ENCODE measurements at places on chromosomes 5 and 9.
A peak's percentile ranks its signal among the peaks of the same experiment; 100 is the strongest.

DNA sequence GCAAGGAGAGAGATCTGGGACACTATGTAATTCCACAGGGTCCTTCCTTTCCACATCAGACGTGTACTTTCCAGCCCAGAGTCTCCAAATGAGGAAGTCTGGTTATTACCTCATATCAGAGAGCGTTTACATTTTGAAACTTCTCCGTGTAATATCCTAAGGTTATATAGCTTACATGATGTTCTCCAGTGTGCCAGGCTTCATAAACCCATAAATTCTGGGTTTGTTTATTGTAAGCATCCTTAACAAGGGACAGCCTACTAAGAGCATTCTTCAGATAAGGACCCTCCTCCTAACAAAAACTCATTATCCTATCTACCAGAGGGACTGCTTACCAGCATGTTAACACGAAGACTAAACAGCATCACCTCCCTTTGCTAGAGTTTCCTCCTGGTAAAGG is 17.9 kb downstream of the SRFBP1 start:
- DNase-seq: peak; percentile 47

GRCh38 chr5:89133129-89133528 is 250.1 kb upstream of the MEF2C start:
- DNase-seq: no peak

GRCh38 chr5:1652873-1653697 is 129.3 kb upstream of the LPCAT1 start:
- DNase-seq: peak; percentile 27

DNA sequence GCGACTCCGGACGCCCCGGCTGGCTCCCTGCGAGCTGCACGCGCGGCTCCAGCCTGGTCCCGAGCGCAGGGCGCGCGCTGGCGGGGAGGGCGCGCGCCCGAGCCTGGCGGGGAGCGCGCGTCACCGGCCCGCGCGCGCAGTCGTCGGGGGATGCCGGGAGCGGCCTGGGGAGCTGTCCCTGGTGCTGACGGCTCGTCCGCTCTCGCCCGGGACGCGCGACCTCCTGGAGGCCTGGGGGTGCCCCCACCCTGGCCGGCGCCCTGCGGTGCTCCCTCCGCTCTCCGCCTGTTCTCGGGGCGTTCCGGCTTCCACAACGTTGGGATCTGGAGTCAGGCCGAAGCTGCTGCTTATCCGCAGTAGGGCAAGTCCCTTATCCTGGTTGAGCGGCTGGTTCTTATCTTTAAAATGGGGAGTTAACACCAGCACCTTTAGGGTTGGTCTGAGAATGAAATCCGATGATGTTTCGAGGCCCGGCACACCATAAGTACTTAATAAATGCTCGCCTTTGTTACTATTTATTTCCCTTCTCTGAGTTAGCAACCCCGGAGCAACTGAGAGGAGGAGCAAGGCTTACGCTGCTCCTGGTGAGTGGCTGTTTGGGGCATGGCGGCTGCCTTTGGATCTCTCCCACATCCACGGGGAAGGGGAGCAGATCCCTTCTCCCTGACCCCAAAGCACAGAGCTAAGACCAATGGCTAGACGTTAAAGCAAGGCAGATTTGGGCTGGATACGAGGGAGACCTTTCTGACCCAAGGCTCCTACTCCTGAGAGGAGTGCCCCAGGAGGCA is at the start of gene FAM163B:
FAM163B (minus strand) TSS at position 79 of the 788 bp plus-strand sequence. CDS start 29,166 bp downstream, outside the sequence.
- peak; percentile 20 for DNase-seq

- no peak for DNase-seq
These were observed 33.4 kb downstream of the RXRA start for GRCh38 chr9:134359493-134360179.

GRCh38 chr5:4942831-4943178 is 197.3 kb upstream of the ADAMTS16 start:
- DNase-seq: no peak

DNA sequence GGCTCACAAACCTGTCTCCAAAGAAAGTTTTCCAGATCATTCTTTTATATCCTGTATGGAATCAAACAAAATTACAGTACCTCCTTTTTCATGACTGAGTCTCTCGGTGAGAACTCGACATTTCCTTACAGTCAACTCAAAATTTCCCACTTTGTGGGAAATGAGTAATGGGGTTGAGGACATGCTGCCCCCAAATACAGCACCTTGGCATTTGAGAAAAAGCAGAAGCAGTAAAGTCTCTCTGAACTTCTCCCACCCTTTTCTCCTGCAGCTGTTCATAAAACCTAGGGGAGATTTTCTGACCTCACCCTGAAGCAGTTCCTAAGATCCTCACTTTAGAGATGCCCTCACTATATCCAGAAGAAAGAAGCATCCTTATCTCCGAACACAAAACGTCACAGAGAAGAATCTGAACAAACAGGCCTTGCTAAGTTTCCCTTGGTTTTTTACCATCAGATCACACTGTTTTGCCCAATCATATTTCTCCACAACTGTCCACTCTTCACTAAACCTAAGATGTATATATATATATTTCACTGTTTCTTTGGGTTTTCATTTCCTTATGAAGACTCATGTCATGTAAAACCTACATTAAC is 96.1 kb upstream of the APC start:
- DNase-seq: no peak

- DNase-seq: peak; percentile 15
These were observed 139.6 kb downstream of the CMYA5 start for GRCh38 chr5:79829260-79829659.

- no peak for DNase-seq
These were observed 156.4 kb downstream of the SPOCK1 start for GRCh38 chr5:137342764-137343163.

- no peak for DNase-seq
These were observed 36.3 kb downstream of the TRIO start for GRCh38 chr5:14179446-14179845.

- DNase-seq: no peak
These were observed 48.2 kb upstream of the NFIB start for GRCh38 chr9:14362175-14362574.

GRCh38 chr5:135571902-135572301 is 6.9 kb downstream of the CXCL14 start:
- no peak for DNase-seq

DNA sequence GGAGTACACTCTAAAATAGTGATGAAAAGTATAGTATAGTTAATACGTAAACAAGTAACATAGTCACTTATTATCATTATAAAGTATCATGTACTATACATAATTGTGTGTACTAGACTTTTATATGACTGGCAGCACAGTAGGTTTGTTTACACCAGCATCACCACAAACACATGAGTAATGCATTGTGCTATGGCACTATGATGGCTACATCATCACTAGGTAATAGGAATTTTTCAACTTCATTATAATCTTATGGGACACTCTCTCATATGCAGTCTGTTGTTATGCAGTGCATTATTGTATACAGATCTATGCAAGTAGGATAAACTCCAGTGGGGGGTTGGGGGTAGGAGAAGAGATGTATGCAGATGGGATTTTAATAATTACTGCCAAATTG is 52.7 kb upstream of the ELL2 start:
- no peak for DNase-seq

GRCh38 chr5:112555691-112556090 is 136.6 kb upstream of the EPB41L4A start:
- DNase-seq: no peak

DNA sequence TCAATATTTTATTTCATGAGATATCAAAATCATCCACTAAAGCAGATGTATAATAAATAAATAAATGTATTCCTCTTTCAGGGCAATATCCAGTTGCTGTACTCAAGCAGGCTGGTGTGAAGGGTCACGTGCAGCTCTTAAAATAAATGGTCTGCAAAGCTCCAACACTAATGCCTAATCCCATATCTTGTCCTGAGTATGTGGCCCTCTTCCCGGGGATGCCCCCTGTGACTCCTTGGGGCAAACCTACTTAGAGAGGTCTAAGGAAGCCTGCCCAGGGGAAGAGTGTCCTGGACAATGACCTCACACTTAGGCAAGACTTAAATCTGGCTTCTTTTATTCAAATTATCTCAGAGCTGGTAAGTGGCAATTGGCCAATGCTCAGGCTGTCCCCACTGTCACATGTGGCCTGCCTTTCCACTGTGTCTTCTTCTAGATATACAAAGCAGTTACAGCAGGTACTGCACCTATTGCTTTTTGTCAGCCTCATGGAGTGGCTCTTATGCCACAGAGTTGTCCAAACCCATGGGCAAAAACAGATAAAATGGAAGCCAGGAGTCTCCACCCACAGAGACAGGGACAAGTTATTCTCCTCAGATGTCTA is 55.3 kb downstream of the SEMA5A start:
- no peak for DNase-seq

DNA sequence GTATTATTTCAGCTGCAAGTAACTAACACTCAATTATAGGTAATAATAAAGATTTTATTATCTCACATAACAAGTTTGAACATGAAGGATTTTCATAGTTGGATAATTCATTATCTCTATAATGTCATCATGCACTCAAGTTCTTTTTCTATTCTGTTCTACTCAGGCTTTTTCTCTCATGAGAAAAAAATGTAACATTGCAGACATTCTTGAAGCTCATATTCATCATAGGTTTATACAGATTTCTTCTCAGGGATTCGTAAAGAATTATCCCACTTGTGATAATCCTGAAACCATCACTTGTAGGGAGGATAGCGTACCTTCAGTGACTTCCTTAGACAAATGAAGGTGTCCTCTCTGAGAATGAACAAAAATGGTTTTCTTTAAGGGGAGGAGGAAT is 150.3 kb downstream of the XRCC4 start:
- no peak for DNase-seq

- no peak for DNase-seq
These were observed 53.9 kb downstream of the BARX1 start for GRCh38 chr9:93900971-93901861.

GRCh38 chr5:36733183-36733582 is 126.8 kb downstream of the SLC1A3 start:
- DNase-seq: no peak

- DNase-seq: no peak
These were observed 140.9 kb downstream of the AOPEP start for GRCh38 chr9:94867281-94867841.

GRCh38 chr9:133551446-133551845 is 16.9 kb downstream of the ADAMTSL2 start:
- DNase-seq: no peak

DNA sequence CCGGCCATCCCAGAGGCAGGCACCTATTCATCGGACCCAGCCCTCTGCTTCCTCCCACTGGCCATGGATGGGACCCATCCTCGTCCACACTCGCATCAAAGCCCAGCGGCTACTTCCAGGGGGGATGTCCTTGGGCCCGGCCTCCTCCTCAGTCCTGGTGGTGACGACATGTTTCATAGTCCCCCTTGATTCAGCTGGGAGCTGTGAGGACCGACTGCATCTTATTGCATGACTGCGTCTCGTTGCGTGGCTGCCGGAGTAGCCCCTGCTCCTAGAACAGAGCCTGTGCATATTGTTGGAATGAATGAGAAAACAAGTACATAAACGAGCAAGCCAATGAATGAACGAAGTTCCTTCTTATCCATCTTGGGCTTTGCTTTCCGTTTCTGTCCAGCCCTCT is 12.8 kb downstream of the NCS1 start:
- DNase-seq: no peak

DNA sequence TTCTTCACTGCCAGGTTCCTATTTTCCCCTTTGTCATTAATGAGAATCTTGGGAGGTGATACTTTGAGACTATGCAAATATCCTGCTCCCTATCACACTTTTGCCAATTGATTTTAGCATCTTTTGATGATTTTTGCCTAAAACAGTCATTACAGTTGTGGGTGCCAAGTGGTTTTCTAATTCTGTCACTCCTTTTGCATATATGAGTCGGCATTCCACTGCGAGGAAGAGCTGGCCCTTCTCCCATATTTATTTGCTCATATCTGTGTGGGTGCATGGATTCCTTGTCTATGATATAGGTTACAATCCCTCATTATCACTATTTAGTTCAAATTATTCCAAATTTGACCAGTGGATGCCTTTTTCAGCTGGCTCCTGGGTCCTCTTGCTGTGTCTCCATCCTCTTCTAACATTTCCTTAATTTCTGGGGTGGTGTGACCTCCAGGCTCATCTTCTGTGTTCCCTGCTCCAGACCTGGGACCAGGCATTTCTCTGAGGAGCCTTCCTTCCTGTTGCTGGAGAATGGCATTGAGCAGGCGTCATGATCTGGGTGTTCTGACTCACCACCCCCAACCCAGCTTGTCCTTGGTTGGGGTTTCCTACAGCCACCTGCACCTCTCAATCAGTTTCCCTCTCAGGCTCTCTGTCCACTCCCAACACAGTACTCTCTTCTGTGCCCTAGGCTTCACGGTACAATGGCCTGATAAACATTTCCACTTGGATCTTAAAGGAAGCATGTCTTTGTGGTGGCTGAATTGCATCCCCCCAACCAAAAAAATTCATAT is 106.7 kb downstream of the NXNL2 start:
- no peak for DNase-seq

GRCh38 chr5:137621306-137621705 is 114.6 kb downstream of the KLHL3 start:
- DNase-seq: no peak

DNA sequence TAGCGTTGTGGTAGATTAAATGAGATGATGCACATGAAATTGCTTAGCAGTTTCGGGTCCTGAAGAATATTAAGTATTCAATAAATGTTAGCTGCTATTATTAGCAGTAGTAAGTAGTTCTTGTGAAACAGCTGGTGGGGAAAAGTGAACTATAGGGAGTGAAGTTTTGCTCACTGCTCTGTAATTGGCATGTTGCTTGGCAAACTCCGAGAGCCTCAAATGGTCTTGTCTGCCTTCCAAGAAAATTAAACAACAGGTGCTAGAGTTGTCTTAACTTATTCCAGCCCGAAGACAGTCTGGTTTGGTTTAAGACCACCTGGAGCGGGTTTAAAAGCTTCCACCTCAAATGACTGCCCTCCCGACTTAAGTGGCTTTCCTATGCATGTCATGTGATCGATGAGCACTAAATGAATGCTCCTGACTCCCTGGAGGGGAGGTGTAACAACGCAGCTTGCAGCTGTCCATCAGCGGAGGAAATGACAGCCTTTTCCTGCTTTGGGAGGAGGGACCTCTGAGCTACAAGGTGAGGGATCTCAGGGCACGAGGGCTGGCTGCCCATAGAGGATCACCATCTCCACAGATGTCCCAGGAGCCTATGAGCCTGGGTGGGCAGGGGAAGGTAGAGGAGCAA is 202.9 kb upstream of the PANK3 start:
- DNase-seq: no peak

- peak; percentile 61 for DNase-seq
These were observed 885 bp upstream of the MLLT3 start for GRCh38 chr9:20623021-20623747.

- DNase-seq: no peak
These were observed 117.0 kb downstream of the NXNL2 start for GRCh38 chr9:88651682-88652633.

- no peak for DNase-seq
These were observed 27.9 kb upstream of the MUSK start for GRCh38 chr9:110640736-110641135.

DNA sequence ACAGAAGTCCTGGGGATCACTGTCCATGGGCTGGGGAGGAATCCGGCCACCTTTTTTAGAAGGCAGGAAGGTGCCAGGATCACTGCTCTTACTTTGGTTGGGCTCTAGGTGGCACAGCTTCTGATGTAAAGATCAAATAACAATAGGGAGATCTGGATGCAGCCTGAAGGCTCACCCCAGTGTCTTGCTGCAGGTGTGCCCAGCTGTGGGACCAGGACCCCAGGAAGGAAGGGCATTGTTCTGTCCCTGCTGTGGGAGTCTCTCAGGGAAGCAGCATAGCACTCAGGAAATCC is 69.6 kb downstream of the DAB2IP start:
- no peak for DNase-seq

- DNase-seq: no peak
These were observed 30.2 kb downstream of the RASGEF1C start for GRCh38 chr5:180178531-180179441.

- DNase-seq: no peak
These were observed 102.1 kb downstream of the GOLPH3 start for GRCh38 chr5:32072054-32072453.
